Prostate gland (tissue), 2 donors: ENCODE measurements at places on chromosomes 5 and 9. TPM values are rescaled to one million over a fixed set of nuclear protein-coding genes. Genes with fewer than 3 reads are reported as not detected.
A peak's percentile ranks its signal among the peaks of the same experiment; 100 is the strongest.

DNA sequence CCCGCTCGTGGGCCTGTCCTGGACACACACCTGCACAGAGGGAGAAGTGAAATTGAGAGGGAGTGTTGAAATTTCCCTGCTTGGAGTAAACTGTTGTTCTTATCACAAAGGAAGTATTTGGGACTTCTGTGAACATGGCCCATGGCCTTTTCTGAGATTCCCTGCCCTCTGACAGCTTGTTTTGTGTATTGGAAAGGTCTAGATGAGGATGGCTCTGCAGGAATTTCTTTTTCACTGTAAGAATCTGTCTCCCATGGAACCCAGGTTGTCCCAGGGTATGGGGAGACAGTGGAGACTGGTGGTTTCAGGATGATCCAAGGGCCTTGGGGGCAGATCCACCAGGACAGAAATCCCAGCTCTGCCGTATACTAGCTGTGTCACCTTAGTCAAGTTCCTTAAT lies 121.8 kb downstream of the ARHGAP26 start:
- H3K4me3 ChIP-seq = no peak overlapping the region
- H3K27me3 ChIP-seq = no peaks in the 10 kb centered on the region
- H3K27ac ChIP-seq = no peak overlapping the region
- no peaks in the 10 kb centered on the region for H3K4me1 ChIP-seq
- no peaks in the 10 kb centered on the region for H3K36me3 ChIP-seq

DNA sequence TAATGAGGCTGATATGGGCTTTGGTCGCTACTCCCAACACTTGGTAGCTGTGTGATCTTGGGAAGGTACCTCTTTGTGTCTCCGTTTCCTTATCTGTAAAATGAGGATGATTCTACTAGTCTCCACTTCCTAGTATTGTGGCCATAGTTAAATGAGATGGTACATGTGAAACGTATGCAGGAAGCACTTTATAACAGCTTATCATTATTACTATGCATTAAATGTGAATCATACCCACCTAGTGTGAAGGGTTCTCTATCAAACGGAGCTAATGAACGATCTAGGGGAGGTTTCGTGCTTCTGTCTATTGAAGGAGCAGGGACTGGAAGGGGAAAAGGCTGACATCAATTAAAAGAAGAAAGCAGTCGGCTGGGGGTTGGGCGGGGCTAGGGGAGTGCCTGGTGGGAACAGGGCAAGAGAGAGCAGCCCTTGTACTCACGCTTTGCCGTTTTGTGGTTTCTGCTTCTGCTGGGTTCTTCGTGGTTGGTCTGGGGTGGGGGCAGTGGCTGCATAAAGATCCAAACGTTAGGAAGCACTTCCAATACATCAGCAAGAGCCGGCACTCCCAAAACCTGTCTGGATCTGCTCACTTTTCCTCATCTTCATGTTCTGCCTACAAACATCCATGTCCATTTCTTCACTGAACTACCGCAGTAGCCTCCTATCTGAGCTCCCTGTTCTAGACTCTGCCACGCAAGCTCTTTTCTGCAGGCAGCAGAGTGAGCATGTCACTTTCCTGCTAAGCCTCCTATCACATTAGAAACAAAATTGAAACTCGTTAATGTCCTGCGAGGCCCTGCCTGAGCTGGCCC lies 30.8 kb downstream of the LCP2 start:
- no peak overlapping the region for H3K4me3 ChIP-seq
- no peaks in the 10 kb centered on the region for H3K36me3 ChIP-seq
- peak overlapping the region; percentile 42 for H3K27ac ChIP-seq
- peaks cover 4% of the 10 kb centered on the region for H3K27me3 ChIP-seq
- no peak for DNase-seq

GRCh38 chr5:67085616-67086015 lies 111.0 kb downstream of the CD180 start:
- DNase-seq = no peak
- H3K4me1 ChIP-seq = no peaks in the 10 kb centered on the region
- no peak overlapping the region for H3K27ac ChIP-seq
- no peaks in the 10 kb centered on the region for H3K27me3 ChIP-seq

- H3K4me1 ChIP-seq = no peaks in the 10 kb centered on the region
- no peak for DNase-seq
- no peaks in the 10 kb centered on the region for H3K27me3 ChIP-seq
- no peak overlapping the region for H3K4me3 ChIP-seq
- H3K27ac ChIP-seq = no peak overlapping the region
- no peaks in the 10 kb centered on the region for H3K36me3 ChIP-seq
Observed at GRCh38 chr5:72171667-72172066, 64.4 kb downstream of the MAP1B start.

GRCh38 chr9:103037508-103038477 lies 42.7 kb downstream of the CYLC2 start:
- no peaks in the 10 kb centered on the region for H3K36me3 ChIP-seq
- DNase-seq = no peak
- H3K27ac ChIP-seq = no peak overlapping the region
- no peaks in the 10 kb centered on the region for H3K27me3 ChIP-seq
- no peaks in the 10 kb centered on the region for H3K4me1 ChIP-seq
- H3K4me3 ChIP-seq = no peak overlapping the region

The IFNB1 gene
- not detected for total RNA-seq

DNA sequence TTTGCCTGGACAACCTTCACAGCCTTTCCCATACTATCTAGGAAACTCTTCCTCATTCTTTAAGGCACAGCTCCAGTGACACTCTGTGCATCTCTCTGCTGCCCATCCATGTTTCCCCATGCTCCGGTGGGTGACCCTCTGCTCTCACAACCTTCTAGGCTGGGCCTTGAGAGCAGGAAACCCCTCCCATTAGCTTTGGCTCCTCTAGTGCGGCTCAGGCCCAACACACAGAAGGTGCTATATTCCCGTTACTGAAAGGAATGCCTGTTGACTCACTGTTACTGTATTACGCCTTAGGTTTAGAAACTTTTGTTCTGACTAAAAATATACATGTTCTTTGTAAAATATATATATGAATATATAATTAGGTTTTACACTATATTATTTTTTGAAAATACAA lies 8.1 kb upstream of the CCL28 start:
- H3K36me3 ChIP-seq = no peaks in the 10 kb centered on the region
- DNase-seq = no peak
- H3K4me3 ChIP-seq = no peak overlapping the region
- H3K4me1 ChIP-seq = no peaks in the 10 kb centered on the region
- H3K27ac ChIP-seq = no peak overlapping the region
- no peaks in the 10 kb centered on the region for H3K27me3 ChIP-seq

DNA sequence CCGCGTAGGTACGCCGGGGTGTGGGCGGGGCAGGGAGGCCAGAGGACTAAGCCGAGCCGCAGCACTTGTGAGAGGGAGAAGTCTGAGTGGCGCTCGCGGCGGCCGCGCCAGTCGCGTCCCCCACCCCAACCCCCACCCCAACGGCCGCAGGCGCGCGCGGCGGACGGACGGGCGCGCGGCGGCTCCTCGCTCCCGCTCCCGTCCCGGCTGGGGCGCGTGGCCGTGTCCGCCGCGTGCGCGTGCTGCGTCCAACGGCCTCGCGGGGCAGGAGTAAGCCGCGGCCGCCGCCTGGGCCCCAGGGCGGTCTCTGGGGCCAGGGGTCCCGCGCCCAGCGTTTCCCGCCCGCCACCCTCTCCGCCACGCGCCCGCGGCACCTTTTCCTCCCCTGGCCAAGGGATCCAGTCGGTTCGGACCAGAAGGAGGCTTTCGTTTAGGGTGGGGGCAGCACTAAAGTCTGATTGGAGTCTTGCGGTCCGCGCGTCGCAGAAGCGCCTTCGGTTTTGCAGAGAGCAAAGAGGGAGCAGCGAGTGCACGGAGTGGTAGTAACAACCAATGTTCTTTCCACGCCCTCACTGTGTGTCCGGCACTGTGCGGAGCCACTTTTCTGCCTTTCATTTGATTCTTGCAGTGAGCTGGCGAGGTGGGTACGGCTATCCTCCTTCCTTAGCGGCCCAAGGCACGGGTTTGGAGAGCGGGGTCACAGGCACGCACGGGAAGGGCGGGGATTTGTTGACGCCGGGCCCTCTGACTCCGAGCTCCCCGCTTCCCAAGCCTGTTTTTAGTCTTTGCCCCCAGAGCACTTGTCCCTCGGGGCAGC lies 483 bp downstream of the G3BP1 start:
- no peaks in the 10 kb centered on the region for H3K27me3 ChIP-seq
- peak; percentile 27 for DNase-seq
- H3K4me3 ChIP-seq = peak overlapping the region; percentile 76
- no peaks in the 10 kb centered on the region for H3K36me3 ChIP-seq

DNA sequence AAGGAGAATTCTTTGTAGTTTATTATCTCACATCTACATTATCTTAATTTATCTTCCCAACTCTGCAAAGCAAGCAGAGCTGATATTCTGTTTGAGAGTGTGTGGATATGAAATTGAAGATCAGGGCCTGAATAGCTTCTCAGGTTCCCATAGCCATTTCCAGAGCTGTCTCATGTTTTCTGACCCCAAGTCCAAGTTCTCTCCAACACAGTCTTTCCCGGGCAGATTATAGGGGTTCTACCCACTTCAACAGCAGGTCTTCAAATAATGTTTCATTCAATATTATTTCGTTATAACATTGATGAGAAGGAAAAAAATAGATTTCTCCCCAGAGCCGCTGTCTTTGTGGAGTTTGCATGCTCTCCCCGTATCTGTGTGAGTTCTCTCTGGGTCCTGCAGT lies 234.9 kb downstream of the ENC1 start:
- no peak for DNase-seq
- no peak overlapping the region for H3K27ac ChIP-seq
- no peak overlapping the region for H3K4me3 ChIP-seq
- no peaks in the 10 kb centered on the region for H3K36me3 ChIP-seq
- H3K27me3 ChIP-seq = no peaks in the 10 kb centered on the region

DNA sequence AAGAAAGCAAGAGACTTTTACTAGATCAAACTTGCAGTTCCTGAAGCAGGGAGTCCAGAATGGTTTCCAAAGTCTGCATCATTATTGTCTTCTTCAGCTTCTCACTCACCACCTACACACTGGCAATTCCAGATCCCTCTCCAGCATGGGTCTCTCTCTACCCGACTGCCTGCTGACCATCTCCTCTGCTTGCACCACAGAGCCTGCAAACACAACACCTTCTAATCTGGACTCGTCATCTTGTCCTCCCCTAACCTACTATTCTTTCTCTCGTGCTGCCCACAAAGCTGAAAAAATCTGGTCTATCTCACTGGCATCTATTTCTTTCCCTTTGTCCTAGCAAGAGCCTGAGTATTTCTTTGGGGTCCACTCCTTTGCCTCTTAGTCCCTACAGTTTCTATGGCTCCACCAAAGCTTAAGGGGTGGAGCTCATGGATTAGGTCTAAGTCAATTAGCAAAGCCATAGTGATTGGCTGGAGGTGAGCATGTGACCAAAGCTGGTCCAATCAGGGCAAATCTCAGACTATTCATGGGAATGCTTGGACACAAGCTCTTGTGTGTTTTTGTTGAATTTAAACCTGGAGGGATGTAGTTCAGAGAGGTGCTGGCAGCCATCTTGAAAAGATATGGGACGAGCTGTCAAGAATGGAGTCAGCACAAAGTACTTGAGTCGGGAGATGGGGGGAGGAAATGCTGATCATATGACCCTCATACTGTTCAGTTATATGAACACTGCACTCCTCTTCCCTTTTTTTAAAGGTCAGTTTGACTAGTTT lies 63.5 kb downstream of the GALNT12 start:
- H3K27me3 ChIP-seq = no peaks in the 10 kb centered on the region
- H3K36me3 ChIP-seq = no peaks in the 10 kb centered on the region
- H3K27ac ChIP-seq = no peak overlapping the region
- H3K4me1 ChIP-seq = no peaks in the 10 kb centered on the region
- no peak overlapping the region for H3K4me3 ChIP-seq

The CER1 gene
- total RNA-seq = not detected
